Uterus (tissue), 4 donors: ENCODE measurements at places on chromosomes 5 and 9.
A peak's percentile ranks its signal among the peaks of the same experiment; 100 is the strongest.

DNA sequence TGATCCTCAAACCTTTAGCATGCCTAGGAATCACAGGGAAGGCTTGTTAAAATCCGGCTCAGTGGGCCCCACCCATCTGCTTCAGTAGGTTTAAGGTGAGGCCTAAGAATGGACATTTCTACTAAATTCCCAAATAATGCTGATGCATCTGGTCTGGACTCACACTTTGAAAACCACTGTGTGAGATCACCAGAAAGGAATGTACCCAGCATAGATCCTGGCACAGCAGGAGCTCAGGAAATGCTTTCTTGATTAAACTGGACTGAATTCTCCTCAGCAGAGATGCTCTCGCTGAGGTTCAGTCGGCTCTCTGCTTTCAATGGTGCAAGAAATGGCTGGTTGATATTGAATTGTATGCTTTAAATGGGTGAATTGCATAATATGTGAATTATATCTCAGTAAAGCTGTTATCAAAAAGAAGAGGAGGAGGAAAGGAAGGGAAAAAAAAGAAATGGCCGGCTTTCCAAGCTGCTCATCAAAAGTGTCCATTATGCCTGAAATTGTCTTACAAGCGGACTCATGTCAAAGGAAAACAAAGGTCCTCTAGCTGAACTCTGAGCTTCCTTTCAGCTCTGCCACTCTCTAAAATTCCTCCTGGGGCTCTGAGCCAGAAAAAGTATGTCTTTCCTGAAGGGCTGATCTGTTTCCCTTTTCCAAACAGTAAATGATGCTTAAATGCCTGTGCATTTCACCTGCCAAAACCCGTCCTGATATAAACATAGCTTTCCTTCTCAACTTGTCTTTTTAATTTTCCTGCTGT, 77.6 kb upstream of the SAP30L start:
- DNase-seq: peak; percentile 23

GRCh38 chr9:15146268-15146700, 160.7 kb downstream of the TTC39B start:
- DNase-seq: no peak

DNA sequence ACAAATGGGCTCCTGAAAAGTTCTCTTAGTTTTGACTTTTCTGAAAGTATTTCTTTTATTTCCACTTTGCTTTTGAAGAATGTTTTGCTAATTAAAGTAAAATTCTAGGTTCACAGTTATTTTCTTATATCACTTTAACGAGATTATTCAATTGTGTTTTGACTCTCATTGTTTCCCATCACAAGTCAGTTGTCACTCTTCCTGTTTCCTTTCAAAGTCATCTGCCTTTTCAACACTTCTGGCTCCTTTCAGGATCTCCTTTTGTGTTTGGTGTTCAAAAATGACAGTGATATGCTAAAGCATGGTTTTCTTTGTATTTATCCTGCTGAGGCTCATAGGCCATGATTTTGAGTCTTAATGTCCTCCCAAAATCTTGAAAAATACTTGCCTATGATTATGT, 235.4 kb upstream of the TAS2R1 start:
- no peak for DNase-seq

DNA sequence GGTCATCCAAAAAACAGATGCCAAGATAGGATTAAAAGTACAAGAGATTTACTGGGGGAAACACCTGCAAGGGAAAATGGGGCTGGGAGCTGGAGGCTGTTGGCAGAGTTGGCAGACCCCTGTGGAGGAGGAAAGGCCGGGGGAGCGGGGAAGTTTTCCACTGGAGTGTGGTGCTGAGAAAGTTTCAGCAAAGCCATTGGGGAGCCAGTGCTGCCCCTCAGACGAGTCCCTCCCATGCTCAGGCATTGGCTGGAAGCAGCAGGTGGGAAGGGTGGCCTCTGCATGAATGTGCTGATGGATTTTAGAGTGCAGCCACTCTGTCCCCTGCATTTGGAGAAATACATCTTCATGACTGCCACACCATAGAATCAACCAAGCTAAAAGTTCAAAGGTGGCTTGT, 52.8 kb downstream of the TTC1 start:
- DNase-seq: no peak

DNA sequence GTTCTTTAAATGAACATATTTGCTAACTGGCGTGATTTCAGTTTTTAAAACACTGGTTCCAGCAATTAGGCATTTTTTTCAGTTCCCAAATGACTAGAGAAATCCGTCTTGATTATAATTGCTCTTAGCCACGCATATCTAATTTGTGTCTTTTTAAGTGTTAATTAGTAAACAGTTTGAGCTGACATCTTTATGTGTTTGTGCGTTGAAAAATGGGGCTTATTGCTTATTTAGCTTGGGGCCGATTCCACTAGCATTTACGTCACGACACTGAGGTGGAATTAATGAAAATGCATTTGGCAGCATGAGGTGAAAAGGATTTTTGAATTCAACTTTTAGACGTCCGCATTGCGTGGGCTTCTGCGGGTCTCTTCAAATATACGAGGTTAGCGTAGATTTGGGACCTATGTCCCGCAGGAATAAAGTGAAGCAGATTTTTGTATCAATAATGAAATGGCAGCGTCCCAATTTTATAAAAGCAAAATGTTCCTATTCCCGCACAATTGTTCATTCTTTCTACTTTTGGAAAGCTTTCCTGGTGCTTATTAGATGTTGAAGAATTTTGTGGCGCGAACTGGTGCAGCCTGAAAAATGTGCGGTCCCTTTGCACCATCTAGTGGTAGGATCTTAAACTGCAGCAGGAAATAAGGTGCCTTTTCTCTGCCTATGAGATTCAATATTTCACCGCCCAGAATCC, 122.7 kb upstream of the LMX1B start:
- no peak for DNase-seq
